NCI-H1930 (cell line): ENCODE measurements at places on chromosomes 11 and 22.

DNA sequence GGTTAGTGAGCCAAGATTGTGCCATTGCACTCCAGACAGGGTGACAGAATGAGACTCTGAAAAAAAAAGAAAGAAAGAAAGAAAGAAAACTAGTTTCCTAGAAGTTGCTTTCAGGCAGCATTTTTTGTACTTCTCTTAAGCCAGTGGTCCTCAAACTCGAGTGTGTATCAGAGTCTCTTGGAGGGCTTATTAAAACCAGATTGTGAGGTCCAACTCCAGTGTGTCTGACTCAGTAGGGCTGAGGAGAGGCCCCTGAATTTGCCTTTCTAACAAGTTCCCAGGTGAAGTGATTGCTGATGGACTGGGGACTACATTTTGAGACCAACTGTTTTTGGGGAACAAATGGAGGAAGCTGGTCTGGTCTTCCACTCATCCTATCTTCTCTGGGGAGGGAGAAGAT, 57.5 kb upstream of the VSTM5 start:
- no peak for DNase-seq

- DNase-seq = no peak
Observed at GRCh38 chr22:23789121-23789520, 2.4 kb downstream of the SMARCB1 start.

DNA sequence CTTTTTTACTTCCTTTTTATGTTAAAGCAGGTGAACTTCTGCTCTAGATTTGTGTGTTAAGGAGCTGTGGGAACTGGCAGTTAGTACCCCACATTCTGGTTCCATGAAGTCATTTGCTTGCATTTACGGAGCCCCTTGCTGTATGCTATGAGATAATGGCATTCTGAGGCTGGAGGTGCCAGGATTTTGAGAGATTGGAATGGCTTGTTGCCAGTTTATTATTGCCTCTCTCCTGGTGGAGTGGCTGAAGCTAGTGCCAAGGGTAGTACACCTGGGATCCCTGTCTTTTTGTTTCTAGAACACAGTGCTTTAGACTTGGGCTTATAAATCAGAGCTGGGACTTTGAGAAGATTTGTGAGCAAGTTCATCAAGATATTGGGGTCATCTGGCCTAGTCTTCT, 73.8 kb downstream of the STIM1 start:
- no peak for DNase-seq

GRCh38 chr11:66956689-66957290, 1.4 kb downstream of the PC start:
- no peak for DNase-seq

- no peak for DNase-seq
Observed at GRCh38 chr11:70118642-70119041, 40.5 kb downstream of the ANO1 start.

GRCh38 chr11:90438069-90438468, 215.2 kb upstream of the CHORDC1 start:
- no peak for DNase-seq

DNA sequence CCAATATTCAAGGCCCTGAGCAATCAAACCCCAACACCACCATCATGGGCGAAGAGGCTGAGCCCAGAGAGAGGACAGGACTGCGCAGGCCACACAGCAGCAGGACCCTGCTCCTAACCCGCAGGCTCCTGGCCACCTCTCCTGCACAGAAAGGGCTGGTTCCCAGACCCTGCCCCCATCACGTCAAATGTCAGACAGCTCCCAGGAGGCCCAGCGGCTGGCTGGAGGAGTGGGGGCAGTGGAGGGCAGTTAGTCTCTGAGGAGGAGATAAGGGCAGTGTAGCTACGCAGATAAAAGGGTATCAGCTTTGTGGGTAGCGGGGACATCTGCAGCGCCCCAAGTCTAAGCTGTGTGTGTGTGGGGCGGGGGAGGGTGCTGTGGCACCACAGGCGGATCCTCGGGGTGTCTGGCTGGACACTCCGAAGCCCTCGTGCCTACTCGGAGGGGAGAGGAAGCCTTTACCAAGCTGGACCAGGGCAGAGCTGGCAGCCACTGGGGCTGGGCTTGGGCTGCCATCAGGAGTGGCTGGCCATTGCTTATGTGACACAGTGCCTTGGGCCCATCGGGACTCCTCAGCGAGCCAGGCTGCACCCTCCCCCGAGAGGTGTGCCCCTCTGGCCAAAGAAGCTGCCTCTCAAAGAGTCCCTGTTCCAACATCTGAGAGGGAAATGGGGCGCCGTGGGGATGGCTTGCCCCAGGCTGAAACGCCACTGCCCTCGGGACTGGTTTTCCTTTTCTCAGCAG, 21.5 kb downstream of the FADS3 start:
- no peak for DNase-seq

DNA sequence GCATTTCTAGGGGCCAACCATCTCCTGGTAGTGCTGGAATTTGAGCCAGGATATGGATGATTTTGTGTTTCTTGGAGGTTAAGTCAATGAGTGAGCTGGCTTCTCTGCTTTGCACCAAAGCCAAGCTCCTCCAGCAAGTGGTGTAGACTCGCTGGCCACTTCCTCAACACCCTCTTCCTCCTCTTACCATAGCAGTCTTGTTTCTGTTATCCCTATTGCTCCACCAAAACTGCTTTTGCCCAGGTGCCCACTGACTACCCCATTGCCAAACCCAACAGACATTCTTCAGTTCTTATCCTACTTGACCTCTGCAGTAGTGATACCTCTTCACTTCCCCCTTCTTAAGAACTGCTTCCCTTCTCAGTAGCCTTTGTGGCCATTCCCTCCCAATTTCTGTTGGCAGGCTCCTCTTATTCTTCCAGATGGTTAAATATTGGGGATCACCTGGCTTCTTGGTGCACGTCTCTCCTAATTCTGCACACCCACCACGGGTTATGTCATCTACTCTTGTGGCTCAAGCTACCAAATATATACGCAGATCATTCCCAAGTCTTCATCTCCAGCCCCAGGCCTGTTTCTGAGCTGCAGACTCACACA, 7.0 kb upstream of the PRG2 start:
- DNase-seq = no peak
